ENCODE measurements at places on chromosomes 1 and 21.

- DNase-seq, result no peak
Measured at GRCh38 chr1:167654975-167655575, 25.0 kb downstream of the RCSD1 start.

DNA sequence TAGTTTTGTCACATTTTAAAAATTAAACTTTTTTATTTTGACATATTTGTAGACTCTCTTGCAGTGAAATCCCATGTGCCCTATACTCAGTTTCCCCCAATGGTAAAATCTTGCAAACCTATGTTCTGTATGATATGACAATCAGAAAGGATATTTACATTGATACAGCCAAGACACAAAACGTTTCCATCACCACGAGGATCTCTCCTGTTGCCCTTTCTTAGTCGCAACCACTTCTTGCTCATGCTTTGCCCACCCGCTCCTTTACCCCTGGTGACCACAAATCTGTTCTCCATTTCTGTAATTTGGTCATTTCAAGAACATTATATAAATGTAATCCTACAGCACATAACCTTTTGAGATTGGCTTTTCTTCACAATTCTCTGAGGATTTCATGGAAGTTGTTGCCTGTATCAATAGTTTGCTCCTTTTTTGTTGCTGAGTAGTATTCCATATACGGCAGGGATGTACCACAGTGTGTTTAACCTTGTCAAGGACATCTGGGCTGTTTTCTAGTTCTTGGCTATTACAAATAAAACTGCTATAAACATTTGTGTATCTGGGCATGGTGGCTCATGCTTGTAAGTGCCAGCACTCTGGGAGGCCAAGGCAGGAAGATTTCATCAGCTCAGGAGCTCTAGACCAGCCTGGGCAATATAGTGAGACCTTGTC is 14.0 kb upstream of the BATF3 start:
- DNase-seq, result no peak

DNA sequence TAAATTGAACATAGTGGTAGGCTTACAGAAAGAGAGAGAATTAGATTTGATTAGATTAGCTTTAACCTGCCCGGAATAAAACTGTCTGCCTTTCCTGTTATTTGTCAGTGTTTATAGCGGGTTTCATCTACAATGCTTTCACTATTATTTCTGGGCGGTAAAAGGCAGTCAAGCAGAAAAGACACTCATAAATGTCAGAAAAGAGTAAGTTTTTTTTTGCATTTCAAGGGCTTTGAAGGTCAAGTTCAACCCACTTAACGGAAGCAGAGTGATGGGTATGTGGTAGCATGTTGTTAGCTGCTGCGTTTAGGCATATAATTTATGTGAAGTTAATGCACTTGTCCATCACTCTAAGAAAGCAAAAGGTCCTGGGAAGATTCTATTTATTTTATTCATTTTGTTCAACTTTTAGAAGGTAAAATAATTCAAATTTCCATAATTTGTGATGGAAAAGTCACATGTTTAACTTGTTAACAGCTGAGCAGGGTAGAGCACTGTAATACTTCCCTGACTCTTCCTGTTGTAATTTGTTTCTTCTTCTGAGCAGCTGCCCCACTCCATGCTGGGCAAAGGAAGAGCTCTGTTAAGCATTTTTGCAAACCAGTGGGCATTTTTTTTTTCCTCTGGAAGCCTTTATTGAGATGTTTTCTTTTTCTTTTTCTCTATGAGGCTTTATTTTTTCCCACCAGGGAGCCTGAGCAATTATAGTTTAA is 220.1 kb downstream of the ST6GALNAC3 start:
- DNase-seq, result no peak

GRCh38 chr1:43853161-43853921 is 80.3 kb upstream of the ARTN start:
- DNase-seq, result no peak

- DNase-seq, result no peak
Measured at GRCh38 chr21:42269386-42269785, 45.8 kb downstream of the TFF3 start.

DNA sequence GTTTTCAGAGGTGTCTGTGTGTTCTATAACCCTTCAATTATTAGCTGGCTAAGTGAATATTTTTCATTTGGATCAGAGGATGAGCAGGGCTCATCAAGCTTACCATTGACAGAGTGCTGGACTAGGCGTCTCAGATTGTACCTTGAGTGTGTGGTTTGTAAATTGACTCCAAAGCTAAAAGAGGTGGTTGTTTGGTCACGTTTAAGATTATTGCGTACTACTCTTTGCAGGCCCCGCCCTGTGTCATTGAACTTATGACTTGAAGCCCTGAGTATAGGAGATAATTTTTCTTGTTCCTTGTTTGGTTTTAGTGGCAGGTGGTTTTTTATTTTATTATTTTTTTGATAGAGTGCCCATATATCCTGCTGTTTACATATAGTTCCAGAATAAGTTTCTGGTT is 17.7 kb downstream of the MRPS6 start:
- DNase-seq, result no peak

- no peak for DNase-seq
Measured at GRCh38 chr1:225813214-225813964, 3.5 kb downstream of the EPHX1 start.

GRCh38 chr21:26883768-26884167 is 38.6 kb upstream of the ADAMTS1 start:
- no peak for DNase-seq

- no peak for DNase-seq
Measured at GRCh38 chr1:230725256-230726012, 11.5 kb upstream of the AGT start.

GRCh38 chr1:224082146-224082545 is 31.8 kb upstream of the FBXO28 start:
- DNase-seq, result no peak

- no peak for DNase-seq
Measured at GRCh38 chr1:51607681-51608095, 9.2 kb upstream of the OSBPL9 start.

GRCh38 chr1:212614453-212615200 is 6.1 kb downstream of the ATF3 start:
- DNase-seq, result no peak

GRCh38 chr1:91572044-91572443 is 71.4 kb downstream of the CDC7 start:
- DNase-seq, result no peak

DNA sequence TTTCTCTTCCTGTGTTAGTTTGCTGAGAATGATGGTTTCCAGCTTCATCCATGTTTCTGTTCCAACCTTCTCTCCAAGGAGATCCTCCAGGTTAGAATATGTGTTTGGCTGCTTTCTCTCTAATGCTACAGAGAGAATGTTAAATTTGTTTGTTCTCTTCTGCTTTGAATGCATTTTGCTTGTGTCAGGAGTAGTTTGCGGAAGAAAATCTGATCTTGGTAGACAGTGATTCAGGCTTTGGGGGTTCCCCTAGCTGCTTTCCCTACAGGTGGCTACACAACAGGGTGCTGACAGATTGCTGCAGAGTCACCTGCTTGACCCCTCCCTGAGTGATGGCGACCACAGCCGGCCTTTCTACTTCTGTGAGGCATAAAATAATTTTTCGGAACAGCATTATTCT is 41.8 kb downstream of the MACO1 start:
- no peak for DNase-seq

DNA sequence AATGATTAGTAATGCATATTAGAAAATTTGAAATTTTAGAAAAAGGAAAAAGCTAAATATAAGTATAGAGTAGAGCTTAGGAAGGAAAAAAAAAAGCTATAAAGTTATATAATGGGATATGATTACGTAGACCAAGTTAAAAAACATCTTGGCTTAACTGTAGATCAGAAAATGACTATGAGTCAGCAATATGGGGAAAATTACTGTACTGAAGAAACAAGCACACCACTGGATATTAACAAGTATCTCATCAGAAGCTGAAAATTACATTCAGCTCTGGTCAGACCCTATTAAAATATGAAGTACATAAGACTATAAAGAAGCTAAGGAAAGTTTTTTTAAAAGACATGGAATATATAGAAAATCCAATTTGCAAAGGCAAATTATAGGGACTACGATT is 19.5 kb downstream of the DNAJC8 start:
- DNase-seq, result no peak

DNA sequence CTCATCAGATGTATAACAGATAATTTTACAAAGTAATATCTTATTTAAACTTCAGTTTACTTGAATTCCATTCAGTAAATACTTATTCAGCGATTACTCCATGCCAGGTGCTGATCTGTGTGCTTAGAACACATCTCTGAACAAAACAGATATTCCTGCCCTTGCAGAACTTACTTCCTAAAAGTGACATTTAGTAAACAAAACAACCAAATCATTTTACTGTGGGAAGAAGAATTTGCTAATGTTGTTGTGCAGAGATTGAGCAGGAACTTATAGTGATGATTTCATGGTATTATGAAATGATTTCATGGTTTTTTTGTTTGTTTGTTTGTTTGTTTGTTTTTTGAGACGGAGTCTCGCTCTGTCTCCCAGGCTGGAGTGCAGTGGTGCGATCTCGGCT is 39.3 kb upstream of the WLS start:
- DNase-seq, result no peak

DNA sequence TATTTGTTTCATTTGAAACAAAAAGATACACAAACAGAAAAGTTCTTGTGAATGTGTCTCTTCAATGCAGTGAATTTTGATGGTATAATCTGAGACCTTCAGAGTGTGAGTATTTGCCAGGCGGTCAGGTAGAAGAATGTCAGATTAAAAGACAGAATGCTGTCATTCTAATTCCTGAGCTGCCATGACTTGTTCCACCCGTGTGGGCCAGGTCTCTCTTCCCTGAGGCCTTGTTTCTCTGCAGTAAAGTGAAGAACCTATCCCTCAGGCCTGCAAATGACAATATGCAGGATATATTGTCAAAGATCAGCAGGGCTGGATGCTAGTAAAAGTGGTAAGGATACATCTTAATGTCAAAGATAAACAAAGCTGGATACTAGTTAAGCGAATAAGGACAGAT is 111.4 kb downstream of the ZP4 start:
- DNase-seq, result no peak

DNA sequence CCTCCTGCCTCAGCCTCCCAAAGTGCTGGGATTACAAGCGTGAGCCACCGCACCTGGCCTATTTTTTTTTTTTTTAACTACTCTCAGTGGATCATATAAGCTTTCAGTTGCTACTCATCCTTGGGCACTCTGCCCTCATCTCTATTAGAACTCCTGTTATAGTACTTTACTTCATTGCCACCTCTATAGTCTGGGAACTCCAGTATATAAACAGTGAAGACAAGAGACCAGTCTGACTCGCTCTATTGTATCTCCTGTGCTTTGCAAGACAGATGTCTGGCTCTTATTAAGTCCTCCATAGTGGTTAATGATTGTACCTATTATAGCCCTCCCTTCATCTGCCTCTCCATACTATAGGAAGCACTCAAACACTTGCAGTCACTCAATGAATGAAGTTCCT is 15.1 kb downstream of the KHDRBS1 start:
- no peak for DNase-seq

DNA sequence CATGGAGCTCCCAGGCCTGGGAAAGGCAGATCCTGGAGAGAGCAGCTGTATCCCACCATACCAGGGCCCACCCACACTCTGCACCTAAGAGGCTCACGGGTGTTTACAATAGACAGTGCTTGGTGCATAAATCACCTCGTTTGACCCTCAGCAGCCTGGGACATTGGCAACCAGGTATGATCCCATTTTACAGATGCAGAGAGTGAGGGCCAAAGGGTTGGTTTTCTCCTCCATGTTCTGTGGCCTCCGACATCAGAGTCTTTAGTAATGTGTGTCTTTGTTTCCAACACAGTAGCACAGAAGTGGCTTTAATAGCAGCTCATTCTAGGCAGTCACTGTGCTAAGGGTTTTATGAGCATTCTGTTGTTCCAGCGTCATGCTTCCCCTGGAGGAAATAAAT is 176.5 kb downstream of the KAZN start:
- DNase-seq, result no peak

DNA sequence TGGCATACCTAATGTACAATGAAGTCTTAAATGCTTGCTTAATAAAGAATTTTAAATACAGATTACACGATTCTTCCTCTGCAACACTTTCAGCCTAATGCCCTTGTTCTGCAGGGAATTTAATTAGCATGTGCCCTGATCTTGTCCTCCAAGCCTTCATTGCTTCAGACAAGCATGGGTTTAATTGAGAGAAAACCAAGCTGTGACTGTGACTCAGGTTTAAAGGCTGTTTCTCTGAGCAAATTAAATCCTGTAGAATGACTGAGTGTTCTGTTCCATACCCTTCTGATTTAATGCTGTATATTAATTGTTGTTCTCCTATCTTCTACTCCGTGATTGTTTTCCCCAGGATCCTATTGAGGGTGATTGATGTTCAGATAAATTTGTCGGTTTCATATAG is 269.0 kb upstream of the PRMT6 start:
- no peak for DNase-seq

GRCh38 chr21:20856926-20857325 is 141.3 kb upstream of the NCAM2 start:
- no peak for DNase-seq

DNA sequence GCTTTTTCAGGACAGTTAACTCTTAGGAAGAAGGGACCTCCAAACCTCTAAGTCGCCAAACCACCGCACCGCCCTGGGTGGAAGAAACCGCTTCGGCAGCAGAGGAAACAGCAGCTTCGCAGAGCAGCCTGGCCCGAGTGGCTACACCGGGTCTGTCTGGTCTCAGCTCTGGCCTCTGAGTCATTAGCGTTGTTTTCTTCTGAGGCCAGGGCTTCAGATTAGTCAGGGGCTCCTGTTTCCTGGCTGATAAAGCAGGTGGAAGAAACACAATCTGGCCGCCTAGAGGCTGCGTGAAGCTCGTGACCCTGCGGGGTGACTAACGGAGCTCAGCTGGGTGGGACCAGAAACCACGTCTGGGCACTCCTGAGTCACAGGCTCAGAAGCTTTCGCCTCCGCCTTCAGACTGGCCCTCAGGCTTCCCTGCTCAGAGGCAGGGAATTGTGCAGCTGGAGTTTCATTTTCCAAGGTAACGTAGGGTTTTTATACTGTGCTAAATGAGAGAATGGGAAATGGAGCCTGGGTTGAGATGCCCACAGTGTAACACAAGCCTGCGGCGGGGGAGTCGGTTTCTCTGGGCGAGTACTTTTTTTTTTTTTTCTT is 44.9 kb downstream of the CHAF1B start:
- DNase-seq, result no peak

- DNase-seq, result no peak
Measured at GRCh38 chr1:27455139-27455811, 34.7 kb downstream of the WASF2 start.

GRCh38 chr1:178743801-178744200 is 18.8 kb downstream of the RALGPS2 start:
- DNase-seq, result no peak
